IMR-90 (cell line): ENCODE measurements at places on chromosomes 12 and 14. TPM values are rescaled to one million over a fixed set of nuclear protein-coding genes. Genes with fewer than 3 reads are reported as not detected.
A peak's percentile ranks its signal among the peaks of the same experiment; 100 is the strongest.

GPR68 gene
- 0.28 and 0.72 TPM in 2 replicates for total RNA-seq

GNPTAB gene
- 24.2 and 28.9 TPM in 2 replicates for total RNA-seq

GRCh38 chr12:116202940-116203339, 74.6 kb downstream of the MED13L start:
- peak; percentile 30 for DNase-seq

- DNase-seq = no peak
Measured at GRCh38 chr14:93018366-93018765, 95.4 kb downstream of the CHGA start.

GRCh38 chr12:132127041-132127440, 17.1 kb downstream of the DDX51 start:
- DNase-seq = no peak

- no peak for DNase-seq
Measured at GRCh38 chr12:128138125-128138524, 128.8 kb upstream of the TMEM132C start.

- DNase-seq = no peak
Measured at GRCh38 chr14:65360144-65360784, 52.3 kb upstream of the FUT8 start.

DNA sequence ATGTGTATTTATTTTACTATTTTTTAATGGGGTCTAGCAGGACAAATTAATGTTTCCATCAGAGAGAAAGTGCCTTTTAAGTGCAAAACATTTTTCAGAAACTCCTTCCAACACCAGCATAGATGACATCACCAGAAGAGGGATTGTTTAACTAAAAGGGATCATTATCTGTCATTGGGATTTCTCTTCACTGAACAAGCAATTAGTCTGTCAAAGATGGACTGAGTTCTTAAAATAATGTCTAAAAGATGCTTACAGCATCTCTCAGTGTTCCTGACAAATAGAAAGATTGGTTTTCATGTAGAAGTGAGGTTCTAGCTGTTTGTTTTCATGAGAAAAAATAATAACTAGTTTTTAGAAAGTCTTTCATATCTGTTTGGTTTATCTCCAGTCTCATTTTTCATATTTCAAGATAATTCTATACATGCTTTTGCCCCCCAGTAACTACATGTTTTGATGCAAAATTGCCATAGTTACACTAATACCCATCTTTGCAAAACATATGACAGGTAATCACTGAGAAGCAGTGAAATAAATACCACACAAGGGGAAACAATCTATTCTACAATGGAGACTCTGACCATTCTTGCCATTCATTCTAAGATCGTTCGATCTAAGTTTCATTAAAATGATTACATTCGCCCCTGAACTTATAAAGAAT, 850.3 kb downstream of the GALC start:
- no peak for DNase-seq

- peak; percentile 3 for DNase-seq
Measured at GRCh38 chr12:68042212-68042699, 53.0 kb downstream of the IFNG-AS1 start.

GRCh38 chr14:47194055-47194454, 481.4 kb downstream of the MDGA2 start:
- no peak for DNase-seq

DNA sequence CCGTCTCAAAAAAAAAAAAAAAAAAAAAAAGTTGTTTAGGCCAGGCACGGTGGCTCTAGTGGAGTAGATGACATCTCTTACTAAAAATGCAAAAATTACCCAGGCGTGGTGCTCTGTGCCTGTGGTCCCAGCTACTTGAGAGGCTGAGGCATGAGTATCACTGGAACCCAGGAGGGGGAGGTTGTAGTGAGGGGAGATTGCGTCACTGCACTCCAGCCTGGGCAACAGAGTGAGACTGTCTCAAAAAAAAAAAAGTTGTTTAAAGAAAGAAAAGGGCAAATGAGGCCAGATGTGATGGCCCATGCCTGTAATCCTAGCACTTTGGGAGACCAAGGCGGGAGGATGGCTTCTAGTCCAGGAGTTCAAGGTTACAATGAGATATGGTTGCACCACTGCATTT, 36.6 kb upstream of the SPPL3 start:
- peak; percentile 11 for DNase-seq

DNA sequence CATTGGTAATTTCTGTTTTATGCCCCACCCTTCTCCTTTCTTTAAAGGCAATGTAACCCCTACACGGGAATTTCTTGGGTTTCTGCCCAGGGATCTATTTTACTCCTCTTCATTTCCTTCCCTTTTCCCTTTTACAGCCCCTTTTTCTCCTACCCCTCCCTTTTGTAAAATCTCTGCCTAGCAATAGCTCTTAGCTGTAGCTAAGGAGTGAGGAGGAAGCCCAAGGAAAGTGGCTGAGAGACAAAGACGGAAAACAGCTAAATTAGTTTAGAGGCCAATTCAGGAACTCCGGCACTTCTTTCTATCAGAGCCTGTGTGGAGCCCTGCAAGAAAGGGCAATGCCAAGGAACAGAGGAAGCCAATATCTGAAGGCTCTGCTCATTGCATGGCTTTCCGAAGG, 40.3 kb downstream of the SOCS2 start:
- no peak for DNase-seq
